NCI-H187 (cell line): ENCODE measurements at places on chromosomes 4 and X.

DNA sequence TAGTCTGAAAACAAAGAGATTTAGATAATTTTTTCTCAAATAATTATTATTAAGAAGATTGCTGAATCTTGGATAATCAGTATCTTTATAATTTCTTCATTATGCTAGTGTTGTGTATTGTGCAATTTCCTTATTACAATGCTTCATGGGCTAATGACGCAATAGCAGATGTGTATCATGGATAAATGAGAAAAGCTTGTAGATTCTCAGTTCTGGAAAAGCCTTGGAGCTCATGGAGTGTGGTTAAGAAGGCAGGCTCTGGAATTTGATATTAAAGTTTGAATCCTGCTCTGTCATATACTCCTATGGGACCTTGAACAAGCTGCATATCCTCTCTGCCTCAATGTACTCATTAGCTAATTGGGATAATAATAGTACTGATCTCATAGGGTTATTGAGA, 18.9 kb upstream of the CXCL8 start:
- DNase-seq = no peak

GRCh38 chr4:55125087-55125721, at the start of gene KDR:
KDR (minus strand) TSS chr4:55125595; CDS start chr4:55125293, 302 bp downstream.
- no peak for DNase-seq

GRCh38 chr4:94507708-94508107, 56.0 kb downstream of the PDLIM5 start:
- no peak for DNase-seq

- peak; percentile 24 for DNase-seq
Measured at GRCh38 chr4:87679449-87680169, 29.5 kb downstream of the DMP1 start.

DNA sequence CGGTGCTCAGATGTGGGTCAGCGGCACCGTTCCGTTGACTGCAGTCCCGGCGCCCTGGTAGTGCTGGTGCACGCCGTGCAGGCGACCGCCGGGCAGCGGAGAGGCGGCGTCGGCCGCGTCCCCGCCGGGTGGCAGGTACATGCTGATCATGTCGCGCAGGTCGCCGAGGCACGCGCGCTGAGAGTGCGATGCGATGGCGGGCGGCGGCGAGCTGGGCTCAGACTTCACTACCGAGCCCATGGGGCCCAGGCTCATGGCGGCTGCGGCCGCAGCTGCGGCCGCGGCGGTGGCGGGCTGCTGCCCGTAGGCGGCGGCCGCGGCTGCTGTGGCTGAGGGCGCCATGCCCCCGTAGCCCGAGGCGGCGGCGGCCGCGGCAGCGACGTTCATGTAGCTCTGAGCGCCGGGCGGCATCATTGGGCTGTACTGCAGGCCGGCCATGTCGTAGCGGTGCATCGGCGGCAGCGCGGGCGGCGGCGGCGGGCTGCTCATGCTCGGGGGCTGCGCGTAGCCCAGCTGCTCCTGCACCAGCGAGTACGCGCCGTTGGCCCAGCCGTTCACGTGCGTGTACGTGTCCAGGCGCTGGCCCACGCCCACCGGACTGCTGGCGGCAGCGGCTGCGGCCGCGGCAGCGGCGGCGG, 1.0 kb downstream of the SOX3 start:
- DNase-seq = no peak

DNA sequence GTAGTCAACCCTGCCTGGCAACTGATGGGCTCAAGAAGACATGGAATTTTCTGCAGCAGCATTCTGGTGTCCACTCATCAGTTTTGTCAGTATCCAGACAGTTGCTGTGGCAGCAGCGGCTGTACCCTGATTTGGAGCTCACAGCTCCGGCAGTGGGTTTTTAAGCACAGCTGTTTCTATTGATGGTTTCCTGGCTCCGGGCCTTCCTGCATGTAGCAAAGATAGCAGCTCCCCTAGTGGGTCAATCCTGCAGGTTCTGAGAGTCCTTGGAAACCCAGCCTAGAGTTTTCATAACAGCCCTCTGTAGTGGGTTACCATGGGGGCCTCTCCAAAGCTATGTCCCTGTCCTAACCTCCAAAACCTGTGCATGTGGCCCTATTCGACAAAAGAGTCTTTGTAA, 84.0 kb upstream of the ATP6AP2 start:
- no peak for DNase-seq

- DNase-seq = no peak
Measured at GRCh38 chr4:168480931-168481611, 779 bp upstream of the DDX60L start.

- DNase-seq = no peak
Measured at GRCh38 chr4:39201963-39202362, 19.6 kb downstream of the WDR19 start.

DNA sequence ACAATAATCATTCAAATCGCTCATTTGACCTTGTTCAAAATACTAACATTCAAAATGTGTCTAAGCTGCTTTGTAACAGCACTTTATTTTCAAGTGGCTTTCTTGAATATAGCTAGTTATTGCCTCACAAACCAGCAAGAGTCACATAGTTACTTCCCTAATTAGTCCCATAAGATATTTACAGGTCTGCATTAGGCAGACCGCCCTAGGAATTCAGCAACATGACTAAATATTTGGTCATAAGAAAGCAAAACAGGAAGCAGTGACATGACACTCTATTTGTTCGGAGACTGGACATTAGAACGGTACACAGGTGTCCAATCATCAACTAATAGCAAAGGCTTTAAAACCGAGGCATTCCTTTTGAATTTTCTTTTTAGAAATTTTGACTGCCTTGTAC, 262.0 kb downstream of the COL25A1 start:
- DNase-seq = no peak

DNA sequence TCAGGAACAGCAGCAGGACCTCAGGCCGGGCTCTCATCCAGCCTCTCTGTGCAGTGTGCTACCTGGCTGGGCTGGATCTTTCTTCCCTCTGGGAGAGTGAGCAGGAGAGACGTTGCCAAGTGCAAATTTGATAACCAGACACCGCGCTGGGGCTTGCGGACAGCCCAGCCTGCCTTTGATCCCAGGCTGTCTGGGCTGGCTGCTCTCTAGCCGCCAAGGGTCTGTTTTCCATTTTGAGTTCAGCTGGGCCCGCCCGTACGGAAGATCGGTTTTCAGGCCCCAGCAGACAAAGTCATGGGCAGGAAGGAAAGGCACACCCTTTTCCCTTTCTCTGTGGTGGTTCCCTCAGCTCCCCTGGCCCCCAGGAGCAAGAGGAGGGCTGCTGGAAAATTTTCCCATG, 90.2 kb downstream of the CPZ start:
- DNase-seq = no peak

- DNase-seq = no peak
Measured at GRCh38 chrX:96551322-96551872, 133.2 kb upstream of the DIAPH2 start.

GRCh38 chr4:149095811-149096210, 653.6 kb upstream of the NR3C2 start:
- no peak for DNase-seq

- DNase-seq = no peak
Measured at GRCh38 chr4:105430811-105431210, 43.1 kb downstream of the PPA2 start.

- DNase-seq = no peak
Measured at GRCh38 chr4:57973819-57974218, 863.6 kb upstream of the IGFBP7 start.

DNA sequence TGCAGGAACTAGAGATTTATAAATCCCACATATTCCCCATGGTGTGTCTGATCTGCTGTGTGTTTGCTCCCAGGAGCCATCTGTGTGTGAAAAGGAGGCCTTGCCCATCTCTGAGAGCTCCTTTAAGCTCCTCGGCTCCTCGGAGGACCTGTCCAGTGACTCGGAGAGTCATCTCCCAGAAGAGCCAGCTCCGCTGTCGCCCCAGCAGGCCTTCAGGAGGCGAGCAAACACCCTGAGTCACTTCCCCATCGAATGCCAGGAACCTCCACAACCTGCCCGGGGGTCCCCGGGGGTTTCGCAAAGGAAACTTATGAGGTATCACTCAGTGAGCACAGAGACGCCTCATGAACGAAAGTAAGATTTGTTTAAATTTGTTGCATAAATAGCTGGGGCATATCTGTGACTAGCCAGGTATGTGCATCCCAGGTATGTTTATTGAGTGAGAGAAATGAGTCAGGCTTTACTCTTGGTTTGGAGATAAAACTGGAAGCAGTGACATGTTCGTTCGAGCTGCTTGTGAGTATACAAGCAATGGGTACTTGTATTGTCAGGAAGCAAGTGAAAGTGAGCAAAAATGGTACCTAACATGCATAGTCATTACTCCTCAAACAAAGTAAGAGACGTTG, 89.5 kb downstream of the PTTG2 start:
- DNase-seq = no peak

DNA sequence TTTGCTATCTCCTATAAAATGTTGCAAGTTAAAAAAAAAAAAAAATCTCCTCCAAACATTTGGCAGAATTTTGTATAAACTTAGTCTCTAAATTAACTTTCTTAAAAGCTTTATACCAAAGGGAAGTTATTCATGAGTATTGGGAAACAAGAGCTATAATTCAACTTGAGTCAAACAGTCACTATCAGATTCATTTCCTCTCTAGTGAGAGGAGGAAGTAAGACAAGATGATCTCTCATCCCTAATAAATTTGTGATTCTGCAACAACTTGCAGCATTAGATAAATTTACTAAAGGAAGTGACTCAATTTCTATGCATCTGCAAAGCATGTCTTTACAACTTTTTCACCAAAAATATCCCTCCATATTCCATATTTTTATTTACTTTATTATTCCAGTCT, 135.4 kb upstream of the GNPDA2 start:
- no peak for DNase-seq

- no peak for DNase-seq
Measured at GRCh38 chrX:136271300-136271699, 20.1 kb upstream of the MAP7D3 start.

GRCh38 chrX:140250391-140250790, 254.5 kb downstream of the SOX3 start:
- DNase-seq = no peak
